ENCODE measurements at places on chromosomes 6 and 20. TPM values are rescaled to one million over a fixed set of nuclear protein-coding genes. Genes with fewer than 3 reads are reported as not detected.
A peak's percentile ranks its signal among the peaks of the same experiment; 100 is the strongest.

The SUMO4 gene
- not detected for total RNA-seq

The NHLRC1 gene
- total RNA-seq: 4.9 TPM

The ADGRF5 gene
- 3.8 TPM for total RNA-seq

The PTCHD4 gene
- total RNA-seq: not detected

The ZMYND8 gene
- total RNA-seq: 106 TPM

GRCh38 chr6:16966791-16967469 is 134.9 kb upstream of the STMND1 start:
- no peak overlapping the region for H3K4me3 ChIP-seq
- H3K27ac ChIP-seq: no peak overlapping the region
- H3K27me3 ChIP-seq: no peaks in the 10 kb centered on the region
- no peaks in the 10 kb centered on the region for H3K36me3 ChIP-seq
- DNase-seq: no peak

DNA sequence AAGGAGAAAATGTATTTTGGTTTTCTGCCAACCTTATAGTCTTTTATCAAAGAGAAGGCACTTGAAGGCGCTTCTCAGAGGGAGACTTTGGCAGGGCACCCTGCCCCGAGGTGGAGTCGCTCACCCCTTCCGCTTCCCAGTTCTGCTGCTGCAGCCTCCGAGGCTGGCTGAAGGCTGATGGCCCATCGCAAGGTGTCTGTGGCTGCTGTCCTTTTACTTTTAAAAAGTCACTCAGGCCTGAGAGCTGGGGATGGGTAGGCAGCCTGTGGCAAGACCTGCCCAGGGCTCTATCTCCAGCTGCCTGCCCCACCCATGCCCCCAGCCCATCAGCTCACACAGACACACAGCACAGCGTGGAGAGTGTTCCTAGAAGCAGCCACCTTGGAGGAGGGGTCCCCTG is 206.6 kb upstream of the CST7 start:
- no peak for DNase-seq
- H3K36me3 ChIP-seq: no peaks in the 10 kb centered on the region
- no peaks in the 10 kb centered on the region for H3K27me3 ChIP-seq
- no peak overlapping the region for H3K27ac ChIP-seq
- no peaks in the 10 kb centered on the region for H3K4me1 ChIP-seq
- no peak overlapping the region for H3K4me3 ChIP-seq

GRCh38 chr6:26223228-26223627 is 136.0 kb downstream of the HFE start:
- H3K36me3 ChIP-seq: peaks cover 5% of the 10 kb centered on the region
- no peaks in the 10 kb centered on the region for H3K4me1 ChIP-seq
- no peak for DNase-seq

DNA sequence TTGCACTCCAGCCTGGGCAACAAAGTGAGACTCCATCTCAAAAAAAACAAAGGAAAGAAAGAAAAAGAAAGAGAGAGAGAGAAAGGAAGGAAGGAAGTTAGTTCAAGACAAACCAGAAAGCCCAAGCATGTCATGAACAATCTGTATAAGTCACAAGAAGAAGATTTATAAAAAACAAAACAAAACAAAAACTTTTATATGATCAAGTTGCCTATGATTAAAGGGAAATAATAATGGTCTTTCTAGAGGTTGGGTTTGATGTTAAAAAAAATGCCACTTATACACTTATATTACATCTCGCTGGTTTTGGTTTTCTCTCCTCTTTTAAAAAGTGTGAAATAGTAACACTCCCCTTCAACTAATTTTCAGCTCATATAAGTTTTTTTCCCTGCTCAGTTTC is 146.2 kb upstream of the CARMIL1 start:
- H3K4me3 ChIP-seq: no peak overlapping the region
- no peak overlapping the region for H3K27ac ChIP-seq
- no peaks in the 10 kb centered on the region for H3K4me1 ChIP-seq
- DNase-seq: no peak

- H3K27me3 ChIP-seq: no peaks in the 10 kb centered on the region
- H3K4me3 ChIP-seq: no peak overlapping the region
- no peaks in the 10 kb centered on the region for H3K36me3 ChIP-seq
- no peak overlapping the region for H3K27ac ChIP-seq
- DNase-seq: no peak
Observed at GRCh38 chr6:37919417-37920157, 100.1 kb downstream of the ZFAND3 start.

DNA sequence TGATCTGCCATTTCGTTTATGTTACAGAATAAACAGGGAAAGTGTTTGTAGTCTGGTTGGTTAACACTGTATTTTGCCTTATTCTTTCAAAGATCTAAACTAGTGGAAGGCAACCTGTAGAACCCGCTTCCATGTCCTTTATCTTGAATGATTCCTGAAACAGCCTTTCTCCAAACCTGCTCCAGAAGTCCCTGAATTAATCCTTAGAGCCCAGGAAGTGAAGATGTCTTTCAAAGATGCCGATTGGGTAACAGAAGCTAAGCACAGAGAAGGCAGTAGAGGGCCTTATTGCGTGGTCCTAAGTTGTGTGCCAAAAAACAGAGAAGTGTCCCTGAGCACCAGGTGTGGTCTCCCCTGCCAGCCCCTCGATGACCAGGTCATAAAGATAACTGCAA is 19.2 kb upstream of the ZSCAN16 start:
- peak overlapping the region; percentile 92 for H3K27ac ChIP-seq
- no peaks in the 10 kb centered on the region for H3K27me3 ChIP-seq
- peak overlapping the region; percentile 75 for H3K4me3 ChIP-seq
- no peaks in the 10 kb centered on the region for H3K4me1 ChIP-seq
- no peak for DNase-seq

GRCh38 chr6:6721606-6722005 is 133.1 kb downstream of the LY86 start:
- H3K4me3 ChIP-seq: no peak overlapping the region
- H3K36me3 ChIP-seq: no peaks in the 10 kb centered on the region
- no peaks in the 10 kb centered on the region for H3K27me3 ChIP-seq
- H3K27ac ChIP-seq: peak overlapping the region; percentile 49
- H3K4me1 ChIP-seq: peaks cover 6% of the 10 kb centered on the region
- no peak for DNase-seq

DNA sequence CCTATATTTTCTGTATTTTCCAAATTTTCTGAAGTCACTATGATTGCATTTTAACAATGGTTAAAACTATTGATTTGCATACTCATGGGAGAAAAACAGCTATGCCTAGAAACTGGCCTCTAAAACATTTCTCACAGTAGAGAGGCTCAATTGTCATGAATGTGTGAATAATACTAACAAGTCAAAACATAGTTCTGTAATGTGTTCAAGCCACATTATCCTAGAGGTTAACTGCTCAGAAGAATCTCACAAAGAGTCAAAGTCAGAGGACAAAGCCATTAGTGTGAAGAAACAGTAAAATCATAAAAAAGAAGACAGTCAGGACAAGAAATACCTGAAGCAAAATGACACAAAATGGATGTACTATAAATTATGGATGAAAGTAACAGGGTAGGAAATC is 12.5 kb upstream of the ALDH8A1 start:
- no peak overlapping the region for H3K4me3 ChIP-seq
- H3K27me3 ChIP-seq: no peaks in the 10 kb centered on the region
- H3K27ac ChIP-seq: no peak overlapping the region
- no peaks in the 10 kb centered on the region for H3K4me1 ChIP-seq

DNA sequence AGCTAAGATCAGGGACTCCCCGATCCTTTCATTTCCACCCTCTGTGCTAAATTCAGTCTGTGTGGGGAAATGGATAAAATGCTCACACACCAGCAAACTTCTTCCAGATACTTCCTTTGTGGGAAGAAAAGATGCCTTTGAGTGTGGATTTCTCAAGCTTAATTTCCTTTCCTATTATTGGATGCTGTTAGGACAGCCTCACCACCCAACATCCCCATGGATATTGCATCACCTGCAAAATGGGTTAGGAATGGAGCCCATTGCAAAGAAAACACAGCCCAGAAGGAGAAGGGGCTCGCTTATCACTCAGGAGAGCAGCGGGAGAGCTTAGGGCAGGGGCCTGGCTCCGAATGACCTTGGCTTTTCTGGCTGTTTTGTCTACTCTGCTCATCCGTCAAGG is 272.2 kb downstream of the CDC5L start:
- no peak overlapping the region for H3K27ac ChIP-seq
- no peaks in the 10 kb centered on the region for H3K36me3 ChIP-seq
- no peak for DNase-seq
- H3K4me3 ChIP-seq: no peak overlapping the region
- no peaks in the 10 kb centered on the region for H3K4me1 ChIP-seq
- H3K27me3 ChIP-seq: no peaks in the 10 kb centered on the region

GRCh38 chr20:50398064-50398463 is 112.1 kb upstream of the PTPN1 start:
- H3K36me3 ChIP-seq: no peaks in the 10 kb centered on the region
- no peak for DNase-seq
- H3K4me3 ChIP-seq: no peak overlapping the region
- H3K27me3 ChIP-seq: no peaks in the 10 kb centered on the region
- peaks cover 20% of the 10 kb centered on the region for H3K4me1 ChIP-seq

GRCh38 chr6:91366781-91367180 is 779.9 kb upstream of the MAP3K7 start:
- H3K27me3 ChIP-seq: no peaks in the 10 kb centered on the region
- H3K36me3 ChIP-seq: no peaks in the 10 kb centered on the region

GRCh38 chr6:96659084-96659845 is 96.3 kb downstream of the FHL5 start:
- no peaks in the 10 kb centered on the region for H3K27me3 ChIP-seq
- H3K27ac ChIP-seq: no peak overlapping the region
- H3K4me3 ChIP-seq: no peak overlapping the region
- H3K36me3 ChIP-seq: no peaks in the 10 kb centered on the region

DNA sequence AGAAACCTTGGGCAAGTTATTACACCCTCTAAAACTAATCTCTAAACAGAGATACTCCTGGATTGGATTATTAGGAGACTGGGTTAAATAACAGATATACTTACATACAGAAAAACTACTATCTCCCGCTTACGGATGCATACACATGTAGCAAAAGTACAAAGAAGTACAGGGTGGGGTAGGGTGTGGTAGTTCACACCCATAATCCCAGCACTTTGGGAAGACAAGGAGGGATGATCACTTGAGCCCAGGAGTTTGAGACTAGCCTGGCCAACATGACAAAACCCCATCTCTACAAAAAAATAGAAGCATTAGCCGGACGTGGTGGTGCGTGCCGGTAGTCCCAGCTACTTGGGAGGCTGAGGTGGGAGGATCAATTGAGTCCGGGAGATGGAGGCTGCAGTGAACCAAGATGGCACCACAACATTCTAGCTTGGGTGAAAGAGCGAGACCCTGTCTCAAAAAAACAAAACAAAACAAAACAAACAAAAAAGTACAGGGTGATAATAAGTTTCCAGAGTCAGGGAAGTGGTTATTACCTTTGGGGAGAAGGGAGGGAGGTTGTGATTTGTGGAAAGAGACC is 8.1 kb downstream of the PIM1 start:
- H3K4me1 ChIP-seq: peaks cover 10% of the 10 kb centered on the region
- H3K27me3 ChIP-seq: no peaks in the 10 kb centered on the region

DNA sequence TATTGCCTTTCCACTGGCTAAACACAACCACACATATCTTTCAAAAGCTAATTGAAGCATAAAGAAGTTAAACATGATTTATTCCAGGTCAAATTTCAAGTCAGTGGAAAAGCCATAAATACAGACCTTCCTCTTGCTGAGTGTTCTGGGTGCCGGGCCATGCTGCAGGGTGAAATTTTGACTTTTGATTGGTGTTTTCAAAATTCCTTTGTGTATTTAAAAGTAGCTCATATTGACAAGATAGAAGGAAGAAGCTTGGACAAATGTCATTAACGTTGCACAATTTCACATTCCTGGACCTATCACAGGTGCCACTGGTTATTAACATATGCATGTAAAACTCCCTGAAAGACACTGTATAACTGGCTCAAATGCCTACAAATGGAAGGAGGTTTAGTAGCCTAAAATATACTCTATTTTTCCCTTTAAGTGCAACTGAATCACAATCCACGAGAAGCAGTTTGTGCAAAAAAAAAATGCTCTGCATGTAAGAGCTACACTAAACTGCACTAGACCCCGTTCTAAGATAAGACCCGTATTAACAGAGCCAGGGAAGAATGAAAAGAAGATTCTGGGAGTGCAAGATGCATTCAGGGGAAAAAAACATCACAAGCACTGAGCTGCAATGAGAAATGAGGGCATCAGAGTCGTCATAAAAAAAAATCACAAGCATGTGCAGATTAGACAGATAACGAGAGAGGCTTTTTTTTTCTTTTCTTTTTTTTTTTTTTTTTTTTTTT is 30.4 kb downstream of the ATXN1 start:
- H3K4me1 ChIP-seq: peaks cover 23% of the 10 kb centered on the region
- no peaks in the 10 kb centered on the region for H3K36me3 ChIP-seq
- no peak for DNase-seq
- no peak overlapping the region for H3K27ac ChIP-seq
- no peak overlapping the region for H3K4me3 ChIP-seq
- H3K27me3 ChIP-seq: no peaks in the 10 kb centered on the region

DNA sequence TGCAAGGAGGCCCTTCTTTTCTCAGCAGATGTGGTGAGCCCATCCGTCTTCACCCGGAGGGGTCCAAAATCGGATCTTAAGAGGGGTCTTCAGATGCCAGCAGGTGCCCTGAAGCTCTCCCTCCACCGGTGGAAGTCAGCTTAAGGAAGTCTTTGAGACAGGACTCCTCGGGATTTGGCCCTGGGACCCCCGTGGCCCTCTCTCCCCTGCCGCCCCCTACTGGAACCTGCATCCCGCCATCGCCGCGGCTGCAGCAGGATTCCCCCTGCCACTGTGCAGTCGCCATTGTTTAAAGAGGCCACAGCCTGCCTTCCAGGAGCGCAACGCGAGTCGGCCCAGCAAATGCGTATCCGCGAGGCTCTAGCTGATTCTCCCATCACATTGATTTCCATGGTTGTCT is 292.5 kb upstream of the ZNF337 start:
- H3K4me3 ChIP-seq: no peak overlapping the region
- DNase-seq: no peak
- H3K27me3 ChIP-seq: no peaks in the 10 kb centered on the region
- H3K27ac ChIP-seq: no peak overlapping the region
- no peaks in the 10 kb centered on the region for H3K36me3 ChIP-seq

GRCh38 chr20:3102575-3103368 is 18.2 kb upstream of the AVP start:
- H3K36me3 ChIP-seq: peaks cover 8% of the 10 kb centered on the region
- DNase-seq: no peak
- H3K4me1 ChIP-seq: no peaks in the 10 kb centered on the region

- DNase-seq: no peak
- no peak overlapping the region for H3K27ac ChIP-seq
- H3K4me3 ChIP-seq: no peak overlapping the region
- no peaks in the 10 kb centered on the region for H3K27me3 ChIP-seq
- no peaks in the 10 kb centered on the region for H3K36me3 ChIP-seq
Observed at GRCh38 chr6:8069631-8070284, 5.6 kb upstream of the BLOC1S5 start.

GRCh38 chr6:105005451-105005850 is 48.5 kb downstream of the LIN28B start:
- no peaks in the 10 kb centered on the region for H3K4me1 ChIP-seq
- H3K27ac ChIP-seq: no peak overlapping the region
- no peaks in the 10 kb centered on the region for H3K27me3 ChIP-seq
- no peak overlapping the region for H3K4me3 ChIP-seq
- H3K36me3 ChIP-seq: no peaks in the 10 kb centered on the region

GRCh38 chr6:11822346-11822745 is 43.7 kb upstream of the ADTRP start:
- DNase-seq: no peak
- no peak overlapping the region for H3K27ac ChIP-seq
- no peaks in the 10 kb centered on the region for H3K4me1 ChIP-seq
- H3K36me3 ChIP-seq: no peaks in the 10 kb centered on the region
